Kidney (tissue), 22 donors: ENCODE measurements at places on chromosomes 3 and 15. TPM values are rescaled to one million over a fixed set of nuclear protein-coding genes. Genes with fewer than 3 reads are reported as not detected.

Gene CCR3
- not detected for total RNA-seq

Gene SLC9C1
- 1.2 TPM for total RNA-seq

Gene STRIT1
- total RNA-seq = not detected

Gene LRRC58
- total RNA-seq = 23.1 TPM

Gene MYO9A
- total RNA-seq = 132 TPM

Gene FRMD4B
- 50.5 TPM for total RNA-seq

Gene COL6A5
- 0.41 TPM for total RNA-seq

Gene OXSR1
- total RNA-seq = 40.0 TPM

Gene CPNE9
- 0.16 TPM for total RNA-seq
